Activated effector memory CD4-positive, alpha-beta T cell treated with Interleukin-2 at 50 U/mL for 16 hours (primary cell): ENCODE measurements at places on chromosomes 2 and 18.

GRCh38 chr2:100522430-100522829 is 40.4 kb upstream of the PDCL3 start:
- no peak for DNase-seq

GRCh38 chr18:74497778-74498177 is 1.6 kb downstream of the CNDP2 start:
- no peak for DNase-seq

DNA sequence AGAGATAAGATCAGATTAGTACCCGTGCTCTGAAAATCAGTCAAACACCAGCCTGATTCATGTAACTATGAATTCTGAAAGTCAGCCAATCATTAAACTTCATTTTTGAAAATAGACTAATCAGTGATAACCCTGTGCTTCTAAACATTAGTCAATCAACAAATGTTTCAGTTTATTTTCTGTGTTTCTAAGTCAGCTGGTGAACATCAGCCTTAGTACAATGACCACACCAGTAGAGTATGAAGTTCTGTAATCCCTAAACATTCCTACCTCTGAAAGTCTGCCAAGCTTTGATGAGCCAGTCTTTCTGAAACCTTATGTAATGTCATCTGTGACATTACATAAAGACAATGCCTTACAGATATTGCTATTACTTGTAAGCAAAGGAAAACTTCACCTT is 807.4 kb upstream of the CRIM1 start:
- no peak for DNase-seq

DNA sequence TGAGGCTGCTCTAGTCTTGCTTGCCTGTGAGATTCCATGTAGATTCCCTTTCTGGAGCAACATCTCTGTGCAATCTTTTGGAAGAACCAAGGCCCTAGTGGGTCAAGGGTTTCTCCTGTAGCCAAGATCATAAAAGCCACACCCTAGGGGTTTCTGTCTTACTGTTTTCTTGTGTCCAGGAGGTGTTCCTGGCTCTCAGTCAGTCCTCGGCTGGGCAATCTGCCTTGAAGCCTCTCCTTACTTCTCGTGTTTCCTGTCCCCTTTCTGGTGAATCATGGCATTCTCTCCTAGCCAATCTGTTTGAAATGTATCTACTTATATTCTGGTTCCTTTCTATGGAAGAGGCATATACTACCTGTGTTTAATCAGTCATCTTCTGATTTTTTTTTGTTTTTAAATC is 484.8 kb upstream of the UBE2E3 start:
- no peak for DNase-seq
